Mucosa of descending colon (tissue), 3 donors: ENCODE measurements at places on chromosomes 2 and 18.

DNA sequence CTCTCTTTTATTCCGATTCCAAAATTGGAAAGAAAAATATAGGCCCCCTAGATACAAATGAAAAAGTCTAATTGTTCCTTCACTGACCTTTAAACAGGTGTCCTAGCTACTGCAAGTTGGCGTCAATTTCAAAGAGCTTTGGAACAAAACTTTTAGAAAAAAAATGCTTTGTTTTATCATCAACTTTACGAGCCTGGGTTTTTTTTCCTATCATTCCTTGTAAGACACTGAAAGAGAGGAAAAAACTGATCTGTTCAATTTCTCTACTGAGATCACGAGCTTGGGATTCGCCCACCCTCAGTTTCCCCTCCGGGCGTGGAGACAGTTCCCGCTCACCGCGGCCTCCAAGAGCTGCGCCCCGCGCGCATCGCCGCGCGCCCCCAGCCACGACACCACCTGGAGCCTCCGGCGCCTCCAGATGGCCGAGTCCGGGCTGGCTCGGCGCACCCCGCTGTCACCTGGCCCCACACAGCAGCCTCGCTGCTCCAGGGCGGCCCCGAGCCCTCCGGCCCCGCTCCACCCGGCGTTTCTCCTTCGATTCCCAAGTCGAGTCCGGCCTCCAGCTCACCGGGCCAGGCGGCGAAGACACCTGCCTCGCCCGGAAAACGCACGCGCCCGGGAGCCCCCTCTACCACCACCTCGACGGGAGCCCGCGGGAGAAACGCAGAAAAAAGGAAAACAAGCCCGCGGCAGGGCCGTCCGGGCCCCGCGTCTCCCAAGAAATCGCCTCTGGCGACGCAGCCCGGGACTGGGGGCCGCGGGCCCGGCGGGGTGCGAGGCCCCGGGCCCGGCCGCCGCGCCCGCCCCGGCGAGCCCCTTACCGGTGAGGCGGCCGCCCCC, 656 bp downstream of the TBC1D8 start:
- peak; percentile 73 for DNase-seq

DNA sequence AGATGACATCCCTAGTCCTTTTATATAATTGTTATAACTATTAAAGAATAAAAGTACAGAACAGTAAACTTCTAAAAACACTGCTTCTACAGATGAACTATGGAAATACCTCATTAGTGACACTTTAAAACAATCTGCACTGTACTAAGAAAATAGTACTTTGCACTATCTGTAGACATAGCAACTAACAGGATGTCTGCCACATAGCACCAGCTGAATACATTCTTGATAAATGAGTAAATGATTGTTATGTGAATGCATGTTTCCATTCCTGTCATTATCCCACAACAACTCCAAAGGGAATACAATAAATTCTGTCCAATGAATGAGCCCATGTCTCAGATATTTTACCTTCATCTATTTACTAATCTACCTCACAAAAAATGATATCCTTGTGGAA, 115.3 kb upstream of the SLC35G4 start:
- no peak for DNase-seq

DNA sequence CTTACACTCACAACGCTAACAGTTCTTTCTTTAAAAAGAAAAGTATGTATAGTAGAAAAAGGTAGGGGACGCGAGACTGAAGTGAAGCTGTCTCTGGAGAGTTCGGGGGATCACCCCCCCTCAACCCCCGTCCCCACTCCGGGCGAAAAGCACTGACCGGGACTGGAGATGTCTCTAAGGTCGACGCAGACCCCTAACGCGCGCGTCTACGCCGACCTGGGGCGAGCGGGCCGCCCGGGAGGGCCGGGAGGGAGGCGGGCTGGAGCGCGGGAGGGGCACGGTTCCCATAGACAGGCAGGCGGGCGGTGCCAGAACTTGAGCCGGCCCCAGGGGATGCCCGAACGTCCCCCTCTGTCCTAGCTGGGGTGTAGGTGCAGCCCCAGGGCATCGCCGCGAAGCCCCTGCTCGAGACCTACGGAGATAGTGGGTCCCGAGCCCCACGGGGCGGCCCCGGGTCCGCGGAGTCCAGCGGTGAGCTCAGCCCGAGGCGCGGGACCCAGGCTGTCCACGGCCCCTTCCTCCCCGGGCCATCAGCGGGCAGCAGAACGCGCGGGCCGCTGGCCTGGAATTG, 82.2 kb downstream of the CHRNA1 start:
- DNase-seq: peak; percentile 61

DNA sequence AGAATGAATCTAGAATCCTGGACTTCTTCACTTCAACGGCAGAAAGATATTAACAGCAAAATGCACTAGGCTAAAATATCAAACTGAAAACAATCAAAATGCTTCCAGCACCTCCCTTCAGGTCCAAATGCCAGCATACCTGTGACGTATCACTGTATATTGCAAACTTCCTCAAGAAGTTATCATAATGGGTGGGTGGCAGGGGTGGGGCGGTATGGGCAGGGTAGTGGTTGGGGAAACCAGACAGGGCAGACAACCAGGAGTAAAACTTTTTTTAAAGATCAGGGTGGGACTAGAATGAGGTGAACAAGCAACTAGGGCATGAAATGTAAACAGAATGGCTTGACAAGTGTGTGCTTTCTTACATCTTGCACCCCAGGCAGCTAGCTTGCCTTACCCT, 140.9 kb downstream of the SATB2 start:
- DNase-seq: peak; percentile 63

DNA sequence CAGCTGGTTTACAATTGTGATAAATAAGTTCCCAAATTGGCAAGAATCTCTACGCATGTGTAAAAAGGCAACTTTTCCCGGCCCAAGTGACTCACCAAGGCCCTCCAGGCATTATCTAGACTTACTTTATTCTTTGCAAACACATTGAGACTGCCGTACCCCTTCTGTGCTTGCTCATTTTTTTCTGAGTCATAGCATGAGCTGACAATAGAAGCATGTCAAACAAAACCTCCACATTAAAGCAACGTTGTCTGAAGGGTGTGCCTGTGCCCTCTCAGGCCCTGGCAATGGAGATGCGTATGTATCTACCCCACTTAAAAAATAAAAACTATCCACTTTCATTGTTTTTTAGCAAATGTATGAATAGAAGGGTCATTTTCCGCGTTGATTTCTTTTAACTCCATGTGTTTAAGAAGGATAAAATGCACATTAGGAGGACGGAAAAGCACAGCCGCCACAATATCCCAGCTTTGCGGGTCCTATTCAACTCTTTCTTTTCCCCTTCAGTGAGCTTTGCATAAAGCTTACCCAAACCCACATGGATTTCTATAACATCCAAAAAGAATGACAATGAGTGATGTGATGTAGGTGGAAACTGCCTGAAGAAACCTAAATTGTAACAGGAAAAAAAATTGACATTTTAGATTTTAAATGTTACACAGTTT, 298.2 kb downstream of the CDCA7 start:
- DNase-seq: no peak

- DNase-seq: no peak
These were observed 5.1 kb upstream of the LANCL1 start for GRCh38 chr2:210481601-210482175.

DNA sequence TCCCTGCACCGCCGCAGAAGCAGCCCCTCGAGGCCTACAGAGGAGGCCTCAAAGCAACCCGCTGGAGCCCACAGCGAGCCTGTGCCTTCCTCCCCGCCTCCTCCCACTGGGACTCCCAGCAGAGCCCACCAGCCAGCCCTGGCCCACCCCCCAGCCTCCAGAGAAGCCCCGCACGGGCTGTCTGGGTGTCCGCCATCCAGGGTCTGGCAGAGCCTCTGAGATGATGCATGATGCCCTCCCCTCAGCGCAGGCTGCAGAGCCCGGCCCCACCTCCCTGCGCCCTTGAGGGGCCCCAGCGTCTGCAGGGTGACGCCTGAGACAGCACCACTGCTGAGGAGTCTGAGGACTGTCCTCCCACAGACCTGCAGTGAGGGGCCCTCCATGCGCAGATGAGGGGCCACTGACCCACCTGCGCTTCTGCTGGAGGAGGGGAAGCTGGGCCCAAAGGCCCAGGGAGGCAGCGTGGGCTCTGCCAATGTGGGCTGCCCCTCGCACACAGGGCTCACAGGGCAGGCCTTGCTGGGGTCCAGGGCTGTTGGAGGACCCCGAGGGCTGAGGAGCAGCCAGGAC, 31.2 kb downstream of the GPC1 start:
- DNase-seq: no peak

GRCh38 chr18:13809043-13809430, 14.9 kb upstream of the MC5R start:
- peak; percentile 73 for DNase-seq

DNA sequence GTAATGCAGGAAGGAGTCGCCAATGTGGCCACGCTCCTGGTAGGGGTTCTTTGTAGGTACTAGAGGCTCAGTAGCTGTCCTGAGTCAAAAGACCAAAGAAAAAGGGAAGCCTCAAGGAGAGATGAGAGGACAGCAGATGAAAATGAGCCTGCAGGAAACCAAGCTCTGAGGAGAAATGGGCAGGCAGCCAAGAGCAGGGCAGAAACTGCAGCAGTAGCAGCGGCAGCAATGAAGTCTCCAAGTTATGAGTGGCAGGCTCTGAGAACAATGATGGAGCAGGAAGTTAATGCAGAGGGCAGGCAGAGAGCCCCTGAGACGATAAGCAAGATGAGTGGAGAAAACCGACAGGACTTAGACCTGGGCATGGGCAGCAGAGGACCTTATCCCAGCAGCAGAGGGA, 48.2 kb upstream of the TMEM200C start:
- no peak for DNase-seq

GRCh38 chr2:240561325-240561971, 1.3 kb downstream of the DUSP28 start:
- no peak for DNase-seq

- no peak for DNase-seq
These were observed 26.4 kb upstream of the TFPI start for GRCh38 chr2:187580462-187581124.

DNA sequence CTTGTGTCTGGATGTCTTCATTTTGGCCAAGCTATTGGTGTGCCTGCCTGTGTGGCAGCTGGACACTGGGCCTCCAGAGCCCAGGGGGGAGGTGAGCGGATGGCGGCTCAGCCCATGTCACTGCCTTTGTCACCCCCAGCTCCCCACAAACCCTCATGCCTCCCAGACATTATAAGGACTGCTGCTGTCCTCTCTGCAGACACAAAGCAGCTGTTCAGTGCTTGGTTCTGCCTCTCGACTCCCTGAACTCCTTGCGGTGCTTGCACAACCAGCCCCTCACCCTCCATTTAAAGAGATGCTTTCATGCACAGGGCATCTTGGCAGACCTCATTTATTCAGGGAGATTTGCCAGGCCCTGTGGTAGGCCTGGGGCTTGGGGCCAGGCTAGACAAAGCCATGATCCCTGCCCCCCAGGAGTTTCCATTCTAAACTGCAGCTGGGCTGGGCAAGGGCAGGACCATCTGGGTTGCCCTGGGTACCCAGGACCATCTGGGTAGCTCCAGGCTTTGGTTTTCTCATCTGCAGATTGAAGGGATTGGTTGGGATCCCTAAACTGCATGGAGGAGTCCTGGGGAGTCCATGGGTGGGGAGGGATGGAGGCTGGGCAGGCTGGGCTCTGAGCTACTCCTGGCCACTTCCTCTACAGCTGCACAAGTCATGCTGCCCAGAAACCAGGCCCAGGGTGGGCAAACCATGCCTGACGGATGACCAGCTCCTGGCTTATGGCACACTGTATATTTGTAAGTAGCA, 168.5 kb downstream of the CELF4 start:
- no peak for DNase-seq
